Heart left ventricle (tissue), 16 donors: ENCODE measurements at places on chromosomes 13 and 19. TPM values are rescaled to one million over a fixed set of nuclear protein-coding genes. Genes with fewer than 3 reads are reported as not detected.

DNA sequence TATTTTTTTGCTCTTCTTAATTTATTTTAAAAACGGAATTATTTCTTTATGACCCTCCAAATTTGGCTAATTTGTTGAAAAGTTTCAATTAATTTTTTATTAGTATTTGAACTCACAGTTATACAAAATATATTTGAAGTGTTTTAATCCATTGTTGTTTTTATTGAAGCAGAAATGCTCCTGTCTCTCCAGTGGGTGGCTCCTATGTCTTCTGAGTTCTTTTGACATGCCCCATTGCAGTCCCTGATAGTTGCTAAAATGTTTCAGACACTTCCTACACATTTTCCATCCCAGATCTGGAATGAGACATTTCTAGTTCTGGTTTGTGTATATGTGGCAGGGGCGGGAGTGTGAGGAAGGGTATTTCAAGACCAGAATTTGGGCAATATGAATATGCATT lies 579.4 kb upstream of the PRR20A start:
- no peak for DNase-seq

APLP1 gene
- 34.6 TPM for total RNA-seq

GRCh38 chr13:37914781-37915391 lies 45.3 kb upstream of the TRPC4 start:
- no peak for DNase-seq

GRCh38 chr13:94328381-94329041 lies 151.0 kb downstream of the DCT start:
- DNase-seq = no peak

DNA sequence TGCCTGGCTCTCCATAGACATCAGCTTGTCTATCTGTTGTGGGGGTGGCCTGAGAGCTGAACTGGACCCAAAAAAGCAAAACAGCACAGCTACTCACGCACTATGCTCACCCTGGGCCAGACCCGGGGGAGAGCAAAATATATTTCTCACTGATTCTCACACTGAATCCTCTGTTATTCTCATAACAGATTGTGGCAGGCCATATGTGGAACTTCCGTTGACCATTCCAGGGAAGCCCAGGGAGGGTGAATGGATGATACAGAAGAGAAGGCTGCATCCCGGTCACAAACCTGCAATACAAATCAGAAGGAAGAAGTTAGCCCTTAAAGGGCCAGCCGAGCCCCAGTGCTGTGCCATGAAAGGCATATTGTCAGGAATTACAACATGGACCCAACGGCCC lies 362.5 kb downstream of the ZNF536 start:
- no peak for DNase-seq

LYPD4 gene
- total RNA-seq = not detected
